Fibroblast of pulmonary artery (primary cell): ENCODE measurements at places on chromosomes 5 and 9.

GRCh38 chr9:116207371-116208111 is 54.0 kb downstream of the PAPPA start:
- DNase-seq: peak; percentile 67

DNA sequence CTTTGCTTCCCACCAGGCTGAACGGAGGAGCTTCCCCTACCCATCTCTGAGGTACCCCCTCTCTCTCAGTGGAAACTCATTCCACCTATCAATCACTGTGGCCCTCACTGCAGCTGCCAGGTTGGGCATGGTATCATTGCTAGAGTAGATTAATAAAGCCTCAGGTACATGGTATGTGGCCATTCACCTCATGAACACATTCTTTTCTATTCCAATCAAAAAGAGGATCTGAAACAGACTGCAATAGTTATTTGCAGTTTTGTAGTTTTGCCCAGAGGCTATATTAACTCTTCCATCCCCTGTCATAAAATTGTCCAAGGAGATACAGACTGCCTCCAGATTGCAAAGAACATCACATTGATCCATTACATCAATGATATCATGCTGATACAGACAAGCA is 85.8 kb upstream of the MVB12B start:
- no peak for DNase-seq

DNA sequence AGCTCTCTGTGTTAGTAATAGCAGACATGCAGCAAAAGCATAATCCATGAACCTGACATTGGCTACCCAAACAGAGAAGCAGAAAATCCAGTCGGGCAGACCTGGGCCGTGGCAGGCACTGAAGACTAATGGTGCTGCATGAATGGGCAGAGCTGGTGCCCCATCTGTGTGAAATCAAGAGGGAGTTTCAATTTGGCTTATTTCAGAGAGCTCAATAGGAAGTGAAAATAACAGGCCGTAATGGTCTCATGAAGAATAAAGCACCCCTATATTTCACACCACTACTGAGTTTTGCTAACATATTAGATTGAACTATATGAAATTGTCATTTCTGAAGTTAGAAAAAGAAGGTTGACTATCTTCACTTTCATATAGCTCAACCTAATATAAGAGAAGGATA is 149.7 kb downstream of the ENC1 start:
- DNase-seq: no peak

GRCh38 chr5:67481362-67481761 is 284.8 kb upstream of the CD180 start:
- no peak for DNase-seq

GRCh38 chr5:135830876-135831275 is 3.6 kb upstream of the SLC25A48 start:
- DNase-seq: no peak

DNA sequence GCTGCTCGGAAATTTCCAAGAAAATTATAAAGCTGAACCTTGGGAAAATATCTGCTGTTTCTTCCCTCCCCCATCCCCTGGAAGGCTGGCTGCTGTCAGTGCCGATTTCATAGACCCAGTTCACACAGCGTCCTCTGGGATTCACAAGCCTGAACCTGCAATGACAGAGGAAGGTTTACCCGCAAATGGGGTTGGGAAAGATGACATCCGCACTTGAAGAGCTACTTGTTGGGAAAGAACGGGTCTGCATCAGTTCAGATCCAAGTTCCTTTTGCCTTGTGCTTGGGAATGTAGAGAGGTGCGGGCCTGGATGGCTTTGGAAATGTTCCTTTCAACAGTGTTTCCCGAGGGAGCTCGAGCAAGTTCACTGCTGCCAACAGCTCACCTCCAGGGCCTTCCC is 13.9 kb downstream of the PCDH12 start:
- no peak for DNase-seq

GRCh38 chr9:111961575-111961974 is 65.0 kb downstream of the UGCG start:
- DNase-seq: no peak

- no peak for DNase-seq
Observed at GRCh38 chr5:76556511-76557221, 66.5 kb downstream of the F2RL2 start.

DNA sequence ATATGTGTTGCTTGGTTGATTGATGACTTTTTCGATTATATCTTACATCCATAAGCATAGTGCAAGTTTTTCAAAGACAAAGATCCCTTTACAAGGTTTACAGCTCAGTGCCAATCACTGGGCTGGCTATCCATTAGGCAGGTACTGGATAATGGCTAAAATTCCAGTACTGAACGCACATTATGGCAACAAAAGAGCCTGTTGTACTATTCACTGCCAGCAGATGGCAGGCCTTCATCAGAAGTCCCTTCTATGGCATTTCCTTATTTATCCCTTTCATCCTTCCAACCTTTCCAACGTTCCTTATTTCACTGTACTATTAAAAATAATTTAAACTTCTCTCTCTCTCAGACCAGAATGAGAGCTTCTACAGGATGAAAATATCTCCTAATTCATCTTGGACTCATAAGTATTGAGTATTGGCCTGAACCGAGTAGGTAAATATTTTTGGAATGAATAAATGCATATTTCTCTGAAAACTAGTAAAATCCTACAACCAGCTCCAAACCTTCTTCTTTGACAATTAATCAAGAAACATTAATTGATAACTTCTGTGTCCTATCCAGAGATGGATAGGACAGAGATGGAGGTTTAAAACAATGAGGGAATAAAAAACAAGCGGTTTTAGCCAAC is 6.7 kb upstream of the WNT8A start:
- peak; percentile 78 for DNase-seq

GRCh38 chr5:83866181-83866580 is 145.5 kb upstream of the HAPLN1 start:
- no peak for DNase-seq

DNA sequence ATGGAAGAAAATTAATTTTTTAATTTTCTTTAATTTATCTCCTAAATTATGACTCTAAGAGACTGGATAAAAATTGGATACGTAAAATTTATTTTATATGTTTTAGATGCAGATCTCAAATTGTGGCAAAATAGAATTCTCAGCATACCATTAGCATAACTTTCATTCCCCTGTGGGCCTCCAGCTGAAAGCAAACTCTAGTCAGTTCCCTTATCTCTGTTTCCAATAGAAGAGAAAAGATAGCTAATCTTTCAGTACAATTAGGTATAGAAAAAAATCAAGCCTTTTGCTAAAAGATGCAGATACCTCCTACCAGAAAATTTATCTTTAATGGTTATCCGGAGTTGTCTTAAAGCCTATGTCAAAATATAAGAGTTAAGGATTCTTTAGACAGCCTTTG is 1530.6 kb downstream of the EFNA5 start:
- DNase-seq: peak; percentile 29

DNA sequence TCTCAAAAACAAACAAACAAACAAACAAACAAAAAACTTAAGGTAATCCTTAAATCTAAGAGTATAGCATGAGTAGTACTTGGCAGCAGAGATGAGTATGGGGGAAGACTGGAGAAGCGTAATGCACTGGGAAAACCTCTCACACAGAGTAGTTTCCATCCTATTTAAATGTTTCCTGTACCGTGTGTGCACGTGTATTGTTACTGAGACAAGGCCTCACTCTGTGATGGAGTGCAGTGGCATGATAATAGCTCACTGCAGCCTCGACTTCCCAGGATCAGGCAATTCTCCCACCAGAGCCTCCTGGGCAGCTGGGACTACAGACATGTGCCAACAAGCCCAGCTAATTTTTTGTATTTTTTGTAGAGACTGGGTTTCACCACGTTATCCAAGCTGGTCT is 2.9 kb downstream of the UIMC1 start:
- no peak for DNase-seq

- peak; percentile 62 for DNase-seq
Observed at GRCh38 chr5:59525957-59526356, 367.6 kb downstream of the PDE4D start.

- DNase-seq: peak; percentile 55
Observed at GRCh38 chr5:149878371-149878770, 66.2 kb downstream of the PDE6A start.

DNA sequence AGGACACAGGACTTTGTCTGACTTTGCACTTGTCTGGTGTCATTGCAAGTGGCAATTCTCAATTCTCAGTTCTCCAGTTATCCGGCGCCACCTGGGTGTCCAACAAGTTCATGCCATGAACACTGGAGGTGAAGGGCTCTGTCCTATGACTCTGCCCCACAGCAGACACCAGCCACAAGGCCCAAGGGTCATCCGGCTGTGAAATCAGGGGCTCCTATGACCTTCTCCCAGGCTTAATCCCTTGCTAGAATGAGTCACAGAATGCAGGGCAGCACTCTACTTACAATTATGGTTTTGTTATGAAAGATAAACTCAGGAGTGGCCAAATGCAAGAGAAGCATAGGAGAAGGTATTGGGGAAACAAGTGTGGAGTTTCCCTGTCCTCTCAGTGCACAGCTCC is 392.0 kb downstream of the GADD45G start:
- no peak for DNase-seq

- DNase-seq: no peak
Observed at GRCh38 chr5:38029397-38030065, 189.7 kb upstream of the GDNF start.

DNA sequence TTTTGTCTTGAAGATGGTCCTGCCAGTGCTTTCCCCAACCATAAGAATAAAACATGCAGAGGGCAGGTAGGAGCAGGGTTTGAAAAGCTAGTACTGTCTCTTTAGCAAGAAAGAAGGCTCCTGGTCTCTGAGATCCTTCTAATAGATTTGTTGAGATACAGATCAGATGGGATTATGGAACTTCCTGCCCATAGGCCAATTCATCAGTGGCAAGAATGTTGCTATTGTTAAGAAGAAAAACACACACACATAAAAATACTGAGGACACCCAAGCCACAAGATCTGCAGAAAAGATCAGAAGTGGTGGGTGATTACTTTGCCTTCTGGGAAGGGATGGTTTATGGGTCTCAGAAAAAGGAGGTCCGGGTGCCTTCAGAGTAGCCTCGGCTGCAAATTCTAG is 59.8 kb downstream of the TNC start:
- no peak for DNase-seq

GRCh38 chr9:98516205-98516896 is 192.4 kb downstream of the GABBR2 start:
- no peak for DNase-seq

DNA sequence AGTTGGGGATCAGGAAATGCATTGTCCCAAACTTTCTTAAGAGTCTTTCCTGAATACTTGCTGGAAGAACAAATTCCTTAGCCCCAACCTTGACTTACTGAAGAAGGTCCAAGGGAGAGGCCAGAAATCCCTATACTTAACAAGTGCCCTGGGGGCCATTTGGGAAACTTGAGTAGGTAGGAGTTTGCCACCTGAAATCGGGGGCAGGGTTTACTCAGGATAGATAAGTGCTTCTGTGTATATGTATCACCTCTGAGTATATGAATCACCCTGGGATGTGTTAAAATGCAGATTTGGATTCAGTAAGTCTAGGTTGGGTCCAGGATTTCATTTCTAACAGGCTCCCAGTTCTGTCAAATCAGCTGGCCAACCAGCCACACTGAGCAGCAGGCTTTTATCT is 47.9 kb upstream of the MYO10 start:
- DNase-seq: no peak

DNA sequence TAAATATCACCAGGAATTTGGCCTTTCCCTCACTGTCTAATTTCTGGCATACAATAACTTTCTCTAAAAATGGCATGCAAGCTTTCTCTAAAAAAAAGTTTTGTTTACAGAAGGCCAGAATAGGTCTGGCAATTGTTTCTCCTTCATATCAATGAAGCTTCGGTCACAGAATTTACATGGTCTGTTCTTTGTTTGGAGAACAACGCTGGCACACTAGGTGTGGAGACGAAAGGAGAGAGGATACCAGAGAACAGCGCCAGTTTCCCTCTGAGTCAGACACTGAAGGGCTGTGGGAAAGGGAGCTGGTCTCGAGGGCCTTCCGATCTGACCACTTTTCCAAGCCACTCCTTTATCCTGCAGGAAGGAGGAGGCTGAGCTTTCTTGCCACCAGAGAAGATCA is 60.1 kb upstream of the ITGA1 start:
- DNase-seq: peak; percentile 79

DNA sequence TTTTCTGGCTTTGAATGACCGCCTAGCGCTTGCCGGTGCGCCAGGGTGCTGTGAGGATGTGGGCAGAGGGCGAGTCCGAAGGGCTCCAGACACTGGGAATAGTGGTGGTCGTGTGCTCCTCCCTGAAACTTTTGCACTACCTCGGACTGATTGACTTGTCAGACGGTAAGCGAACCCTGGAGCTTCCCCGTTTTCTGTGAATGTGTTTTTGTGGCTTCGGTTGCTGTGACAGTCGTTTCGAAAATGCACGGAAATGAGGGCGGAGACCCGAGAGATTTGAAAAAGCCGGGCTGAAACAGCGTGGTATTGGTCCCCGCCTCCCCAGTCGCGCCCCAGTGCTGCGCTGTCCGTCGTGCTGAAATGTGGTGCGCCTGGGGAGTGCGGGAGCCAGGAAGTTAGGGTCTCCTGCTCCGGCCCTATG is 102.5 kb upstream of the GABRP start:
- peak; percentile 41 for DNase-seq

DNA sequence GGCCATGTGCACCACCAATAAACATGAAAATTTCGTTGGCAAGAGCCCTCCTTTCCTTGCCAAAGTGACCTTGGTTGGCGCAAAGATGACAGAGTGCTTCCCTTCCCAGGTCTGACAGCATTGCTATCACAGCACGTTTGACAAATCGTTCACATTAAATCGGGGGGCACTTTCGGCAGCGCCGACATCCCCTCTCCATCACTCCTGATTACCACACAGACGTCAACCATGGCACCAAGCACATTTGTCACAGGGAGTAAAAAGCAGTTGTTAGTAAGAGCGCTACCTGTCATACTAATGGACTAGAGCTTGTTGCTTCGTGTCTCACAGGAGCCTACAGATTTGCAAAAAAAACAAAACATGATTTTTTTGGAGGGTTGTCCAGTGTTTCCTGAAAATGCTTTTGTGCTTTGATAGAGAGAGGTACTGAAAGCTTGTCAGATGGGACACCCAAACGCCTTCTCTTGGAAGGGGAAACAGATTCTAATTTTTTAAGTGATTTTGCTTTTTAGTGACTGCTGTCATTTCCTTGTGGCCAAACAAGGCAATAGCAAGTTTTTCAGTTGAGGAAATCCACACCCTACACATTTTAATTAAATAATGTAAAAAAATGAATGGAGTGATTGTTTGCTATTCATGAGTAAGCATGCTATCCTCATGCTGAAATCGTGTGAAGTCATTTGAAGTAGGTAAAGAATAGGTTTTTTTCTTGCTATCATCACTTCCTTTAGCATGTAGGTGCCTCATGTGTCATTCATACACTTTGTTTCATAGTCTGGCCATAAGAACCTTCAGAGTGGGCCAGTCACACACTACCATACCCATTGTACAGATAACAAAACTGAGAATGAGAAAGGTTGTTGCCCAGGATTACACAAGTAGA is 682.8 kb upstream of the WWC1 start:
- DNase-seq: no peak

GRCh38 chr5:39302472-39302871 is 61.8 kb downstream of the C9 start:
- DNase-seq: no peak
